ENCODE measurements at places on chromosomes 7 and 10.

GRCh38 chr7:96663457-96663856 is 46.2 kb downstream of the SEM1 start:
- no peak for DNase-seq

DNA sequence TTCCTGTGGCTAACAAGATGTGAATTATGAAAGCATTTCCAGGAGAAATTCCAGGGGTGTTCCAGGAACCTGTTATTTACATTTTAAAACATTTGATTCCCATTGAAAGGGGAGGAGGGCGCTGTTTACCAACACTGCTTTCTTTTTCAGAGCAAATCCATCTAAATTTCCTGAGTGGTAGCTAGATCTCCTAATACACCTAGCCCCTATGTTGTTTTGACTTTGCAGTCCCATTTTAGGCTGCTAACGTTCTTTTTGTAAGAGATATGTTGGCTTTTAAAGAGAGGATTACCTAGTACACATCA is 130.8 kb downstream of the TCF7L2 start:
- DNase-seq = no peak

DNA sequence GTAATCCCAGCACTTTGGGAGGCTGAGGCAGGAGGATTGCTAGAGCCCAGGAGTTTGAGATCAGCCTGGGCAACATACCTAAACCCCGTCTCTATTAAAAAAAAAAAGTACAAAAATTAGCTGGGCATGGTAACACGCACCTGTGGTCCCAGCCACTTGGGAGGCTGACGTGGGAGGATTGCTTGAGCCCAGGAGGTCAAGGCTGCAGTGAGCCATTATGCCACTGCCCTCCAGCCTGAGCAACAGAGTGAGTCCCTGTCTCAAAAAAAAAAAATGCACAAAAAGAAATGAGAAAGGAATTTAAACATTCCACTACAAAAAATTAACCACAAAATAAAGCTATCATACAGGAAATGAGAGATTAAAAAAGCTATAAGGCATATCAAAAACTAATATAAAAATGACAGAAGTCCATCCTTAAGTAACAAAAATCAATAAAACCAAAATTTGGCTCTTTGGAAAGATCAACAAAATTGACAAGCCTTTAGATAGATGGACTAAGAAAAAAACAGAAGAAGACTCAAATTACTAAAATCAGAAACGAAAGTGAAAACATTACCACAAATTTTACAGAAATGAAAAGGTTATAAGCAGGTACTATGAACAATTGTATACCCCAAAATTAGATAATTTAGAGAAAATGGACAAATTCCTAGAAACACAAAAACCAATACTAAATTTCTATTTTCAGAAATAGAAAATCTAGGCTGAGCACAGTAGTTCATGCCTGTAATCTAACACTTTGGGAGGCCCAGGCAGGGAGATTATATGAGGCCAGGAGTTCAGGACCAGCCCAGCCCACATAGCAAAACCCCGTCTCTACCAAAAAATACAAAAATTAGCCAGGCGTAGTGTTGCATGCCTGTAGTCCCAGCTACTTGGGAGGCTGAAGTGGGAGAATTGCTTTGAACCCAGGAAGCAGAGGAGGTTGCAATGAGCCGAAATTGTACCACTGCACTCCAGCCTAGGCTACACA is 42.4 kb upstream of the NANOS1 start:
- no peak for DNase-seq

GRCh38 chr10:7260412-7260900 is 150.4 kb downstream of the SFMBT2 start:
- peak; percentile 41 for DNase-seq

DNA sequence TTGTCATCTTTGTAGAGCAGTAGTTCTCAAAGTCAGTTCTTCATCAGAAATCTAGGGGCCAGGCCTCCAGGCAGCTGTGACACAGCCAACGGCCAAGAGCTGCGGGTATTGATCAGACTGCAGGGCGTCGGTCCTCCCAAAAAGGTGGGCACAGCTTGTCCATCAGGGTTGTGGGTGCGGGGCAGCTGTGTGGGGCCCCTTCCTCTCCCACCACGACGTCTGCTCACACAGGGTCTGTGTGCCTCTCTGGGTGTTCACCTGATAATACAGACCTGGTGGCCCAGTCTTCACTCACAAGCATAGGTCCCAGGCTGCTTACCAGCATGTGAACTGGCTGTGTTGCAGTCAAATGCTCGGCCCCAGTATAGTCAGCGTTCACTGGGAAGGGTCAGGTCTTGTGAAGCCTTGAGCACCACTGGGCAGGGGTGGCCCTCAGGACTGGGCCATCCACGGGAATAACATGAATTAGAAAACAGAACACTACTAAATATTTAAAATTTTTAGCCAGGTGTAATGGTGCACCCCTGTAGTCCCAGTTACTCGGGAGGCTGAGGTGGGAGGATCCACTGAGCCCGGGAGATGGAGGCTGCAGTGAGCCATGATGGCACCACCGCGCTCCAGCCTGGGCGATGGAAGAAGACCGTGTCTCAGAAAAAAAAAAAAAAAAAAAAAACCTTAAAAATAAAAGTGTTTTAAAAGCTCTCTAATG is 102.8 kb upstream of the DIP2C start:
- DNase-seq = no peak

GRCh38 chr10:102327002-102327401 is 68.5 kb upstream of the NFKB2 start:
- no peak for DNase-seq

All from GM12892 (cell line).